Tibial artery (tissue), 4 donors: ENCODE measurements at places on chromosomes 5 and 9.

GRCh38 chr5:124193371-124193789 is 553.1 kb downstream of the ZNF608 start:
- no peak for DNase-seq

DNA sequence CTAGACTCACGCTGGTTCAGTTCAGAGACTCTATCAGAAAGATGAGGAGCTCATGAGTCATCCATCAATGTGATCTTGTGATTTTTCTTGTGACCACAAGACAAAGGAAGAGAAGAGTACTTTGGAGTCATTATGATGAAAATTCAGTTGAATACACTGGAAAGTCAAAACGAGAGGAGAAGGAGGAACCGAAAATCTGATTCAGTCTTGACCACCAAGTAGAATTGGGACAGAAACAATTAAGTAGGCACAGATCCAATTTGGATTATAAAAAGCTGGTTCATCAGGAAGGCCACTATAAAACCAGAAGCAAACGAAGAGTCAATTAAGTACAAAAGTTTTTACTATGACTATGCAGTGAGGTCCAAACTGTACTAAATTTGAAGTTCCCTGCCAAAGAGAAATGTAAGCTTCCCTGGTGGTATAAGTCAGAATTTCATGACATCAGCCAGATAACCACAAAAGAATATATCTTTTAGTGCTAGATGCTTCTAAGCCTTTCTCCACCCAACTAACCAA is 90.9 kb downstream of the THBS4 start:
- no peak for DNase-seq

- no peak for DNase-seq
Observed at GRCh38 chr5:149618581-149619248, 37.4 kb downstream of the ARHGEF37 start.

DNA sequence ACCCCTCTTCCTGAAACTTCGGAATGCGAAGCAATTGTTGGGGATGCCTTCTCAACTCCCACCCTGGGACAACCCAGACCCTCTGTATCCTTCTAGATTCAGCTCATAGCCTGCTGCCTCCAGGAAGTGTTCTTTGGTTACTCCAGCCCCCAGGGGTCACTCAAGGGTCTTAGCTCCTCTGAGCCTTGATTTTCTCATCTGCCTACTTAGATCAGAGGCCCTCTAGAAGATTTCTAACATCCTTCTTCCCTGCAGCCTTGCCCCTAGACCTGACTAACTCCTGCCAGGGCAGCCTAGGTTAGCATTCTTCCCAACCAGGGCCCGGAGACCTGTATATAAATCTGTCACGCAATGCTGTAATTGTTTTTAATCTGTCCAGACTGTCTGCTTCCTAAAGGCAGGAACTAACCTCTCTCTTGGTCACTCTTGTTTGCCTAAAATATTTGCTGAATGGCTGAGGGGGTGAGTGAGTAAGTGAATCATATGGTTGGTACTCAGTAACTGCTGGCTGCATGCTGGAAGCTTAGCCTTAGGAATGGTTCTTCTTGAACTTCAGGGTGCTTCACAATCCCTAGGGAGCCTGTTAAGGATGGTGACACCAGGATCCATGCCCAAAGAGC is 8.2 kb downstream of the GALNT10 start:
- no peak for DNase-seq

GRCh38 chr5:167964529-167964928 is 326.9 kb upstream of the WWC1 start:
- no peak for DNase-seq

DNA sequence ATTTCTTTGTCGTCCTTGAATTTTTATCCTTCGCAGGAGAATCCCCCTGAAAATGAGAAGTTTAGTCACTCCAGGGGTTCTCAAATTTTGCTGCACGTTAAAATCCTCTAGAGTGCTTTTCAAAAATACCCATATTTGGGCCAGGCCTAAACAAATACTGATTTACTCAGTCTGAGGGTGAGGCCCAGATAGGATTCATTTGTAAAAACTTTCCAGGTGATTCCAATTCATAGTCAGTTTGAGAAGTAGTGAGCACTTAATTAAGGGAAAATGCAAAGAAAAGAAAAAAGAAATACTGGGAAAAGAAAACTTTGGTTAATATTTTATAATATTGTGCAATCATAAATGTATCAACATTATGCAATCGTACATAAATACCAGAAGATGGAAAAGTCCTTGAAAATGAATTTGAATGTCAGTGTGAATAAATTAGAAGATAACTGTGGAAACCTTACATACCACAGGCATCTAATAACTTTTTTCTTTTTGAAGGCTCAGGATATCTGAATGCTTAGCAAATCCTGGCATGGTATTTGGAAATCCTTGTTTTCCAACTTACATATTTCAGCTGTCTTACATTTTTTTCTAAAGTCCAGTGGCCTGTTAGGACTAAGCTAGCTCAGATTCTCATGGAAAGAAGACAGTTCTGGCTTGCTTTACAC is 116.5 kb upstream of the DAPK1 start:
- no peak for DNase-seq

GRCh38 chr5:112346411-112347044 is 72.5 kb downstream of the EPB41L4A start:
- DNase-seq, result no peak

GRCh38 chr5:145975361-145976066 is 39.1 kb downstream of the SH3RF2 start:
- peak; percentile 20 for DNase-seq

DNA sequence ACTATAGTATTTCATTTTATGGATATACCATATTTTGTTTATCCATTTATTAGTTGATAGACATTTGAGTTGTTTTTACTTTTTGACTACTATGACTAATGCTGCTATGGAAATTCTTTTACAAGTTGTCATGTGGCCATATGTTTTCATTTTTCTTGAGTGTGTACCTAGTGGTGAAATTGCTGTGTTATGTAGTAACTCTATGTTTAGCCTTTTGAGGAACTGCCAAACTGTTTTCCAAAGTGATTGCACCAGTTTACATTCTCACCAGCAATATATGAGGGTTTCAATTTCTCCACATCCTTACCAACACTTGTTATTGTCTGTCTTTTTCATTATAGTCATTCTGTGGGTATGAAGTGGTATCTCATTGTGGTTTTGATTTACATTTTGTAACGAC is 75.4 kb downstream of the GRIA1 start:
- no peak for DNase-seq

DNA sequence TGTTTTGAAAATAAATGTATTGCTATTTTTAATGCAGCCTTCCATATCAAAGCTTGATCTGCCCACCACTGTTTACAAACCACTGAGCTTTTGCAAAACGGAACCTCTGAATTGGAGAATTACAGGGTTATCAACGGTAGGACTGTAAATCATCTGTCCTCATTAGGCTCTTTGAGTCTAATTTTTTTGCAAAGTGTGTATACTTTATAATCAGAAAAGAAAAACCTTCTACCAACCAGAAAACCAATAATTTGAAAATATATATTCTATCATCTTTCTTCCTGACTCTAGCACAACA is 6.8 kb upstream of the SLC2A8 start:
- no peak for DNase-seq

DNA sequence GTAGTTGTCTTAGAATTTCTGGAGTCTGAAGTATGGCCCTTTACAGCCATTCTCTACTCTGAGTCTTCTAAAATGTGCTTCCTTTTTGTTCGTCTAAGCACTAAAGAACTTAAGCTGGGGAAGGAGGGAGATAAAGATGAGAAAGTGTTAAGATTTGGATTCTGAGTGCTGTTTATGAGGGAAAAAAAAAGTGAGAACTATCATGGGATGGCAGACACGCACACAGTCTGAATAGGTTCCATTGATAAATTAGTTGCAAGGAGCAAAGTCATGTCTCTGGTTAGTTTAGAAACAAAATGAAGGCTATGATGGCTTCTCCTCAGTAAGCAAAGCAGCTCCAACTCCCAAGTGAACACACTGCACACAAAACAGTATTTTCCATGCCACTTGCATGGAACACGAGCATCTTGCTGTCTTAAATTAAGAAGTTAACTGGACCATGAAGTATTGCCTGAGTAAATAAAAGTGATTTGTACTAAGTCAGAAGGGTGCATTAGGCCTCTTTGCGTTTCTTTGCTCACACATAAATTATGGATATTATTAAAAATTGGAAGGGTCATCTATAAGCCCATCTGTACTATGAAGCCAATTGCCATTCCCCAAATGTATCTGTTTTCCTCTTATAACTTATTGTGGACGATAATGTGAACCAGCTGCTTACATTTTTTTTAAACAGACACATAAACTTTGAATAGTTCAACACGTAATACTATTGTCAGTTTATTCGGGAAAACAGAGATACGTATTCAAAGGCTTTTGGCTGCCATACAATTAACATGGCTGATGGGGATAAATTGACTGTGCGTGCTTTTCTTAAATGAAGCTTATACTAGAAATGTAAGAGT is 199.3 kb downstream of the SGCD start:
- no peak for DNase-seq

- no peak for DNase-seq
Observed at GRCh38 chr9:8874482-8874881, 1074.9 kb upstream of the DMAC1 start.

GRCh38 chr9:38363589-38363925 is 28.9 kb upstream of the ALDH1B1 start:
- no peak for DNase-seq

- no peak for DNase-seq
Observed at GRCh38 chr5:149951138-149951749, 6.7 kb upstream of the PDE6A start.

- DNase-seq, result no peak
Observed at GRCh38 chr5:150126199-150126920, 29.3 kb downstream of the PDGFRB start.

DNA sequence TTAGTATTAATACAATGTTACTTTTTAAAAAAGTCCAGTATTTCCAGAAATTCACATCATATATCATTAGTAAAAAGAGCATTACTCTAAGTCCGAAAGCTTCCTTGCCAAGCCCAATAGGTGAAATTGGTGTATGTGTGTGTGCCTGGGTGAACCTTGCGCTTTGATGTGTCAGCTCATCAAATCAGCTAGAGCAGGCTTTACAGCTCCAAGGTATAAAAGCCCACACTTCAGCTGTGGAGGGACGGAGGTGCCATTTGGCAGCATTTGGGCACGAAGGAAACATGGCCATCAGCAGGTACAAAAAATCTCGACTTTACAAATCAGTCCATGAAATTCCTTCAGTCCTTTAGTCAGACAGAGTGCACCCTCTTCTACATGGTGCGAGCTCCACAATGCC is 76.5 kb upstream of the IL7R start:
- DNase-seq, result no peak

GRCh38 chr5:11174591-11174990 is 413.6 kb upstream of the DAP start:
- no peak for DNase-seq

DNA sequence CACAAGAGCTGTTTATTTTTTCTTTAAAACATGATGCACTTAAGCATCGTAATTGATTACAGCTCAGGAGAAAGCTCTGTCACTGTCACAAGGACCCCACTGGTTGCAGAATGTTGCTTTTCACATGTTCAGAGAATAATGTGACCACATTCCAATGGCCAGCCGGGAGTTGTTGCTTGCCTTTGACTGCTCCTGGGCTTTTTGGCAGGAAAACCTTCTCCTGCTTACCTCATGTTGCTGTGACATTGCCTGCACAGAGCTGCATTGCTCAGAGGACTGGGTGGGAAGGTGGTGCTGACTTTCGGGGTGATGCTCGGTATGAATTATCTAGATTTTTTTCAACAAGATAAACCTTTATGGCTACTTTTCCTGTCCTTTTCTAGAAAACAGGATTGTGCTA is 88.2 kb downstream of the PALM2AKAP2 start:
- no peak for DNase-seq

DNA sequence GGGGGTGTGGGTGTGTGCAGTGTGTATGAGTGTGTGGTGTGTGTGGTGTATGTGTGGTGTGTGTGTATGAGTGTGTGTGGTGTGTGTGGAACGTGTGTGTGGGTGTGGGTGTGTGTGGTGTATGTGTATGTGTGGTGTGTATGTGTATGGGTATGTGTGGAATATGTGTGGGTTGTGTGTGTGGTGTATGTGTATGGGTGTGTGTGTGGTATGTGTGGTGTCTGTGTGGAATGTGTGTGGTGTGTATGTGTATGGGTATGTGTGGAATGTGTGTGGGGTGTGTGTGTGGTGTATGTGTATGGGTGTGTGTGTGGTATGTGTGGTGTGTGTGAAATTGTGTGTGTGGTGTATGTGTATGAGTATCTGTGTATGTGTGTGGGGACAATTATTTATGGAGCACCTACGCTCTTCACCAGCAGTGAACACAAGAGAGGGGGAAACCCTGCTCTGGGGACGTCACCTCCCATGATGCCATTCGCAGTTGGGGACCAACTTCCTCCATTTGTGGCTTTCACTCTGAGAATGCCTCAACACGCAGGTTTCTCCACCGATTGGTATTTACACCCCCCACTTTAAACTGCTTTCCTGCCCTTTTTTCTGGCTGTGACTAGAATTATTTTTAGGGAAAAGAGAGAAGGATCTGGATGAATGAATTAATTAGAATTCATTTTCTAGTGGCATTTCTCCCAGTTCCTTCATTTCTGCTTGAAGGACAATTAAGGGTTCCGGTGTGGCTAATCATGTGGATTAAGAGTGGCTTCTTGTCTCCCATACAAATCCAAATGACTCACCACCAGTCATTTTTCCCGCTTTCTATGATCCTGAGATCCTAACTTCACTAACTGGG is 238.1 kb downstream of the ROR2 start:
- no peak for DNase-seq
